Activated CD8-positive, alpha-beta T cell treated with anti-CD3 and anti-CD28 coated beads for 36 hours (primary cell): ENCODE measurements at places on chromosomes 5 and 9.

GRCh38 chr9:76456202-76456926 lies 2.6 kb upstream of the GCNT1 start:
- peak; percentile 47 for DNase-seq

GRCh38 chr9:125074976-125075375 lies 68.4 kb downstream of the SCAI start:
- no peak for DNase-seq

GRCh38 chr9:17398350-17398749 lies 180.5 kb upstream of the SH3GL2 start:
- no peak for DNase-seq

GRCh38 chr9:34454571-34455065 lies 3.8 kb downstream of the FAM219A start:
- DNase-seq = peak; percentile 65

DNA sequence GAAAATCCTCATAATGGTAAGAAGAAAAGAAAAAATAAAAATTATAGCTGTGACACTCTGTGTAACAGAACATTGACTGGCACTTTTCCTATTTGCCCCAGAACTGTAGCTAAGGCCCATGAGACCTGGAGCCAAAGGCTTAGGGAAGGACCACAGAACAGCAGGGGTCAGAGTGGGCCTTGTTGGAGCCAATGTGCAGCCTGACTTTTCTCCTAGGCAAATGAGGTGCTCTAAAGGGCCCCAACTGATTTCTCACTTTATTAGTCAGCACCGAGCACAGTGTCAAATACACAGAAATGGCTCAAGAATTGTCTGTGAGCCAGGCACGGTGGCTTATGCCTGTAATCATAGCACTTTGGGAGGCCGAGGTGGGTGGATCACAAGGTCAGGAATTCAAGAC lies 4.0 kb upstream of the MEGF9 start:
- DNase-seq = no peak

- DNase-seq = no peak
Measured at GRCh38 chr5:138604176-138604785, 29.1 kb upstream of the HSPA9 start.

- no peak for DNase-seq
Measured at GRCh38 chr9:71680189-71680980, 87.9 kb downstream of the CEMIP2 start.

DNA sequence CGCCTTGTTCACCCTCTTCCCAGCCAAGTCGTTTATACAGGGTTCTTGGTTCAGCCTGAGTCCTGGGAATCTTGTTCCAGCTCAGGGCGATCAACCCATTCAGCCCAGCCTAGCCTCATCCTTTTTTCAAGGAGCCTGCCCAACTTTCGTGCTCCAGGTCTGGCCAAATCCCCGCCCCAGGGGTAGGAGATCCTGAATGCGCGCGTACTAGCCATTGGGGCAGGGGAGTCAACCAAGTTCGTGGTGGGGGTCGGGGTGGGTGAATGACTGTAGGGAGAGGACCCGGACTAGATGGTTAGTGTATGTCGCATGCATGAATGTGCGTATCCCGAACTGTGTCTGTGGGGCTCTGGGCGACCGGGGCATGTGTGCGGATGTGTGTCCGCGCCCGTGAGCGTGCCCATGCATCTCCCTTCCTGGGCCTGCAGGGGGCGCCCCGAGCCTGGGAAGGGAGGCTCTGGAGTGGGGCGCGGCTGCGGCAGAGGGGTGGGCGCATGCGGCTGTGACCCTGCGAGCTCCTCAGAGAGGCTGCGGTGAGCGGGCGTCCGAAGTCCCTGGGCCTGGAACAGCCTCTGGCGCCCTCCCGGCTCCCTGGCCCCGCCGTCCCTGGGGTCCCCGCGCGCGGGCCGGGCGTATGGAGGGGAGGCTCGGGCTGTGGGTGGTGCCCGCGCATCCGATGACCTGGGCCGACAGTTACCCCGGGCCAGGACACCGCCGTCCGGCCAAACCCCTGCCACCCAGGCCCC lies 8.7 kb downstream of the CCL21 start:
- DNase-seq = peak; percentile 84

DNA sequence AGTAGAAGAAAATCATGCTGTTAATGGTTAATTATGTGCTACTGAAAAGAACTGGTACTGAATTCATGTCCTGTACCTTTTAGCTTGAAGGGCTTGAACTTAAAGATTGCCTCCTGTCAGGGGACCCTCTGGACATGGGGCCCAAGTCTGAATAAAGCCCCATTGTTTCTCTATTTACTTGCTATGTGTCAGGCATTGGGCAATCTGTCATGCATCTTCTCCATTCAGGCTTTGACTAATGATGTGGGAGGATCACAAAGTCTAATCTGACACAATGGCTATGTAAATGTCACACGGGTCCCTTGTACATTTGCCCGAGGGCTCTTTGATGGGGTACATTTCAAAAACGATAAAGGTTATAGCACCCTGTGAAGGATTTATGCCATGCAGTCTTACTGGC lies 64.0 kb upstream of the TUSC1 start:
- DNase-seq = no peak

GRCh38 chr5:144478565-144478964 lies 307.9 kb downstream of the KCTD16 start:
- no peak for DNase-seq

- DNase-seq = peak; percentile 84
Measured at GRCh38 chr9:130707225-130707976, 13.8 kb downstream of the EXOSC2 start.

- DNase-seq = no peak
Measured at GRCh38 chr5:37787742-37788141, 52.1 kb downstream of the GDNF start.

DNA sequence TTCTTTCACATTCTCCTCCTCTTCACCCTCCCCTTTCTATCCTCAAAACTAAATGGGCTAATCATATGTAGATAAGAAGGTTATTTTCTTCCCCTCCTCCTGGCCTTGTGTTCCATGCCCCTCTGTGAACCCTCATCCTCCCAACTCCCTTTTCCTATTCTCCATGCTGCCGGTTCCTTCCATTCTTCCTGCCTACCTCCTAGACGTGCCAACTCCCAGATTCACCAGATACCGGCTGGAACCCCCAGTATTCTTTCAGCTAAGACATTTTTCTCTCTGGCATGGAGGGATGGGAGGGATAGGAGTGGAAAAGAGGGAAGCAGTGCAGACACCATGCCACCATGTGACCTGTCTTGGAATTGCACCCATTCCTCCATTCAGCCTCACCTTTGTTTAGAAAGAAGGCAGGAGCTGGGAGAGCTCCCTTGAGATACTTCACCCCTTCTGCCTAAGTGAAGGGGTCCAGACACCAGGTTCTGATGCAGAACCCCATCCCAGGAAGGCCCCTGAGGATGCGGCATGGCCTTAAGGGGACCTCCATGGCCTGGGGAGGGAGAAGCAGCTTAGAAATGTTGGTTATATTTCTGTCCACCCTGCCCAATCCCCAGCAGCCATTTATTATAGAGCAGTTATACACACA lies 4.8 kb downstream of the DNAJB5 start:
- no peak for DNase-seq

- no peak for DNase-seq
Measured at GRCh38 chr5:162202285-162202880, 134.8 kb downstream of the GABRG2 start.

DNA sequence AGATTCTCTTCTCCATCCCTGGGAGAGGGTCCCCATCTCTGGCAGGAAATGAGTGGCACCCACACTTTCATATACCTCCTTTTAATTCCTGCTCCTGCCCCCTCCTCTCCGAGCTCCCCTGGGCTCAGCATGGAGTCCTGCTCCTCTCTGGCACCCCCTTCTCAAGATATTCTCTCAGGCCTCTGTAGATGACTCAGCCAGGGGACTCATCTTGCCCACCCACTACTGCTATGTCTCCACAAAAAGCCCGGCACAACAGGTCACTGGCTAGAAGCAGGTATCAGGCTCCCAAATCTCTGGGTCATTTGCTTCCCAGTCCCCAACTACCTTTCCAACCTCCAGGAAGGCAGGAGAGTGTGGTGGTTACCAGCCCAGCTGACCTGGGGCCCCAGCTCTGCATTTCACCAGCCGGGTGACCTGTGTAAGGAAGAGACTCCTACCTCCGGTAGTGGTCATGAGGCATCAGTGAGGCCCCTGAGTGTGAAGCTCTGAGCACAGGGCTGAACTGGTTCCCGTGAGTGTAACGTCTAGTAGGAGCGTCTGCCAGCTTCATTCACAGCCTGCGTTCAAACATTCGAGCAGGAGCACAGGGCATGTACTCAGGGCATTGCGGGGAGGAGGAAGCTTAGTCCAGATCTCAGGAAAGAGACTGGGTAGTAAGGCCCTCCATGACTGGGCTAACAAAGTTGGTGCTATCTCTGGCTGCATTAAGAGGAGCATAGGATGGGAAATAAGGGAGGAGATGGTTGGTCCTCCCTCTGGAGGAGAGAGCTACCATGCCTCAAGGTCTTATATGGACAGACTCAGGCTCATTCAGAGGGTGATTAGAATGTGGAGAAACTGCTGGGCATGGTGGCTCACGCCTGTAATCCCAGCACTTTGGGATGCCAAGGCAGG lies 63.7 kb downstream of the LMX1B start:
- no peak for DNase-seq

- no peak for DNase-seq
Measured at GRCh38 chr5:126508962-126509279, 85.7 kb downstream of the GRAMD2B start.

DNA sequence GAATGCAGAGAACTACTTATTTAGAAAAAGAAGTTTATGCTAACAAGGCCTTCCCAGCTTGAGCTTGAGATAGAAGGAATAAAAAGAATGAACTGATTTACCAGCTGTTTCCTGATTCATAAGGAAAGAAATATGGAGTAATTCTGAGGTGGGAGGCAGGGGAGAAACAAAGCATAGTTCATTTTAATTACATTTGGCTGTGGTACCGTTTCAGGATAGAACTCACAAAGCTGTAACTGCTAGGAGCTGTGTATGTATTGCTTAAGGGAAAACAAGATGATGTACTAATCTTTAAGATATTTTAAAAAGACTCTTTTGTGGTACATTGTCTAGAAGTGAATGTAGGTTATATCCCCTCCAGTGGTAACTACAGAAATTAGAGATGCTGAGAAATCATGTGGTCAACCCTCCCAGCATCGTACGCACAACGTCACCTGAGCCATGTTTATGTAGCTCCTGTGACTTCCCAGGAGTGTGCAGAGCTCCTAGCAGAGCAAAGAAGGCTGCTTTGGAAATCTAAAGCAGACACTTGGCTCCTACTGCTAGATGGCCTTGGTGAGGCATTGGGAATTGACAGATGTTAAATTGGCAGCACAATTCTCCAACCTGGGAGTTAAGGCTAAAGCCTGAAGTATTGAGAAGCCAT lies 208.3 kb upstream of the VLDLR start:
- no peak for DNase-seq

DNA sequence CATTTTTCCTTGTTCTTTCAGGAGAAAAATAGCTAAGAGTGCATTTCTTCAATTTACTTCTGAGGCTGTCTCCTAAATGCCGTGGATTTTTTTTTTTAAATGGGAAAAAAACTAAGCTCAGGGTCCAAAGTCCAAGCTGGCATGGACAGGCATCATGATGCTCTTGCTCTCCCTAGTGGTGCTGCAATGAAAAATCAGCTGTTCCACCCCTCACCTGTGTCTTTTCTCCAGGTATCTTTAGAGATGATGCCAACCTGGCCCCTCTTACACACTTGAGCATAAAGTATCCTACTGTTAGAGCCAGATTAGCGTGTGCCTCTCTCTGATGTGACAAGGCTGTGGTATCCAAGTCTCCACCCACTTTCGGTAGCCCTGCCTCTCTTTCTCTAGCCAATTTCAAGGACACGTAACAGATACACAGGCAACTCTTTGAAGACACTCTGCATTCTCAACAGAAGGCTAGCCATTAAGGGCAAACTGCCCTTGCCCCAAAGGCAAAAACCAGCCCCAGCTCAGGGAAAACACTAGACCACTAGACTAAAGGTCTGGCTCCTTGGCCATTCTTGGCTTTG lies 208.8 kb downstream of the SAXO1 start:
- DNase-seq = no peak
